ENCODE measurements at places on chromosomes 12 and 14. TPM values are rescaled to one million over a fixed set of nuclear protein-coding genes. Genes with fewer than 3 reads are reported as not detected.

DNA sequence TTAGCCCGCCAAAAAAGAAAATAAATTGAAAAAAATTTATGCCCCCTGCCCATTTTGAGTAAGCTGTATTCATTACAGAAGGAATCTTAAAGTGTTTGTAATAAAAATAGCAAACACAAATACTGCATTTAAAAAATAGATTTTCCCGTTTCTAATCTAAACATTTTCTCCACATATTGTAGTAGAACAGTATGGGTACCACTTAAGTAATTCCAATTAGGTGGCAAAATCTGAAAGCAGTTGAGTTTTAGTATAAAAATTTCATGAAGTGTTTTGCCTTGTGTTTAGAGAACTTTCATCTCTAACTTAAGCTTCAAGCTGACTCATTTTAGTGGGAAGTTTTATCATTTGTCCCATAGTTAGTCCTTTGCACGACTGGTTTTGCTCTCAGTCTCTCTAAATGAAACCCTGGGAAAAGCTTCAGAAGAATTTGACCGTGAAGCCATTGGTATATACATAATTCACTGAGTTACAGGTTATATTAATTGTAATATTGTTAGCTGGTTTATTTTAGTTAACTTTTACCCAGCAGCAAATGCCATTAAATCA, 214.6 kb downstream of the ERC1 start:
- no peak for DNase-seq

DNA sequence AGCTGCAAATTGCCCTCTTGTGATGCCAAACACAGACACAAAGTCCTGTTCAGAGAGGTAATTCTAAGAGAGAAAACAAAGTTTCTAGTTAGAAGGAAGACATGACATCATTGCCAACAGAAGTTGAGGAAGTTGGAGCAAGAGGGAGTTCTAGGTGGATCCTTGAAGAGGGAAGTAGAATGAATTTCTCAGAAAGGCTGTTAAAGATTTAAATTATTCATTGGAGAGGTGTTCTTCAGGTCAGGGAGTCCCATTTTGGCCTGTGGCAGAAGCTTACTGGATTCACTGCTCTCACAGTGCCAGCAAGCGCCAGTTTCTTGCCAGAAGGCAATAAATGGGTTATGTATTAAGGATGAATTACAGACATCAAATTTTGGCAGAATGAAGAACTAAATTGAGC, 15.3 kb downstream of the TSFM start:
- DNase-seq: no peak

- DNase-seq: no peak
Observed at GRCh38 chr12:87140262-87140661, 884.1 kb upstream of the MGAT4C start.

- no peak for DNase-seq
Observed at GRCh38 chr12:109378569-109378968, 30.9 kb downstream of the MYO1H start.

DNA sequence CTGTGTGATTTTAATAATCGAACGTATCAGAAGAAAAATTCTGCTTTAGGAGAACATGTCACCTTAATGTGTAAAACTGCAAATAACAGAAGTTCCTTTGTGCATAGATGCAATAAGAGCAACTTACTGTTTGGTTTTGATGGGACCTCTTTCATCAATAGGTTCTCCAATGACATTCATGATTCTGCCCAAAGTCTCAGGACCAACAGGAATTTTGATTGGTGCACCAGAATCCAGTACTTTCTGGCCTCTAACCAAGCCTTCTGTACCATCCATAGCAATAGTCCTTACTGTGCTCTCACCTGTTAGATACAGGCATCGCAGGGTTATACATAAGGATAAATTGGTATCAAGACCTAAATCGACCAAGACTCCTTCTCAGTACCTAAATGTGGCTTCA, 1.1 kb downstream of the ATP5F1B start:
- DNase-seq: no peak

- no peak for DNase-seq
Observed at GRCh38 chr14:73759183-73759713, 45.1 kb upstream of the PNMA1 start.

DNA sequence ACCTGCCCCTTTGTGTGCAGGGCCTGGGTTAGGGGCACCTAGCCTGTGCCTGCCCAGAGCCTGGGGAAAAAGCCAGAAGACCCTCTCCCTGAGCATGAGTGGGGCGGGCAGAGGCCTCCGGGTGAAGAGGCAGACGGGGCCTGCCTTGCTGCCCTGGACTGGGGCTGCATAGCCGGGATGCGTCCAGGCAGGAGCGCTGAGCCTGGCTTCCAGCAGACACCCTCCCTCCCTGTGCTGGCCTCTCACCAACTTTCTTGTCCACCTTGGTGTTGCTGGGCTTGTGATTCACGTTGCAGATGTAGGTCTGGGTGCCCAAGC, 216.1 kb downstream of the TMEM121 start:
- no peak for DNase-seq

- DNase-seq: peak; percentile 85
Observed at GRCh38 chr12:123971770-123972456, 718 bp downstream of the CCDC92 start.

- DNase-seq: no peak
Observed at GRCh38 chr12:118982984-118983761, 1.8 kb downstream of the SRRM4 start.

GRCh38 chr14:93395231-93395630, 35.5 kb upstream of the UNC79 start:
- no peak for DNase-seq

DNA sequence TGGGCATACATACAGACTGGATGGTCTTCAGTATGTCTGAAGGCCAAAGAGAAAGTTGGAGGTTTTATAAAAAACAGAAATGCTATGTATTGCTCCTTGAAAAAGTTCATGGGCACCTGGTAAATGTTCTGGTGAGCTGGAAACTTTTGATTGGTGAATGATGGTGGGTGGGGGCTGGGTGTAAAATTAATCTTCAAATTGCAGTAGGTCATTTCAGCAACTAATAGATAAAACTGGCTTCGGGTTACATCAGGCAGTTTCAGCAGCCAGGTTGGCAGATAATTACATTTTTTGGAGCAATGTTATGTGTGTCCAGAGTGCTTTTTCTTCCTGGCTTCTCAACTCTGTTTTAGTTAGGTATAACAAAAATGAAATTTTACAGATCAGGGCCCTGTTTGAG, 35.3 kb downstream of the SDR9C7 start:
- no peak for DNase-seq

DNA sequence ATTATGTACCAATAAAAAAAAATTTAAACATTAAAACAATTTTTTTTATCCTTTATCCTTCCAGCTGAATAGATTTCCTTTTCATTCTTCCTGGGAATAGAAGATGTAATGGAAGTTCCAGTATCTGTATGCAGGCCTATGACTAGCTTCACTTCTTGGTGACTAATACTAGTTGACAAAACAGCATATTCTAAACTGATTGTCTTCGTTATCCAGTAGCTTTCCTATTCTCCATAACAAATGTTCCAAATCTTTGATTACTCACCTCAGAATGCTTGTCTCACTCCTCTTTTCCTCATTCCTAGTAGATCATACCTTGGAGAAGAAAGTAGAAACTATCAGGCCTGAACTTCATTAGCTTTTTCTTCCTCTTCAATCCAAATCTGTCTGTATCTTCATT, 70.7 kb downstream of the PLEKHA5 start:
- DNase-seq: no peak

- DNase-seq: no peak
Observed at GRCh38 chr14:61536661-61537562, 158.4 kb upstream of the HIF1A start.

DNA sequence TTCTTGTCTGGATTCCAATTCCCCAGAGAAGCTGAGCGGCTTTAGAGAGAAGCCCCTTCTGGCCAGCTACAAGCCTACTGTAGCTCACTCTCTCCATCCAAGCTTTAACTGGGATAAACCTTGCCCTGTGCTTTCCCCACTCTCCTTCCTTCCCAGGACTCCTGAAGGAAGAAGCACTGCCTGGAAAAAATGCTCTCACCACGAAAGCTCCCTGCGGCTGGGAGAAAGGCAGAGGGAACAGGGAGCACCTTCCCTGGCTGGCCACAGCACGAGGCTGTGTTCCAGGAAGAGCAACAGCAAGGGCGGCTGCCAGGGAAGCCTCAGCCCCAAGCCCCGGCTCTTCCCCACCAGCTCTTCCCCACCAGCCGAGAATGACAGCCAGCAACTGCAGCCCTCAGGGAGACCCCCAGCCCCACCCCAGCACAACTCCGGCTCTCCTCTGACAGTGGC, 40.8 kb upstream of the PNMA1 start:
- DNase-seq: no peak

DNA sequence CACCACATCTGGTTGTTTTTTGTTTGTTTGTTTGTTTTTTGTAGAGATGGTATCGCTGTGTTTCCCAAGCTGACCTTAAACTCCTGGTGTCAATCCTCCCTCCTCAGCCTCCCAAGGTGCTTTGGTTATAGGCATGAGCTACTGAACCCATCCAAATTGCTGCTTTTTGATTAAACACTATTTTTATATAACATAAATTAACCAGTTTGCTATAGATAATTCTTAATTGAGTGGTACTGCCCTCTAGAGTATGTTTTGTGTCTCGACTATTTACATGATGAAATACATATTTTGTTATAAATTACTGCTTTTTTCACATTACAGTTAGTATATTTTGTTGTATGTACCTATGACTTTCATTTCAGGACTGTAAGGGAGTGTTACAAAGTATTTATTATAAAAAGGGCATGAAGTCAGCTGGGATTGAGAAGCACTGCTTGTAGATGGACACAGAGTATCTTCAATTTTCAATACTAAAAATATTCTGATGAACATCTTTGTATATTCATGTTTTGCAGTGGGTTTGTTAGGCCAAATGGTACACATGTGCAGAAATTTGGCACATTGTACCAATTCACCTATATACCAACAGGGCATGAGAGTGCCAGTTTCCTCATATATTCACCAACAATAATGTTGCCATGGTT, 14.9 kb upstream of the SCAF11 start:
- no peak for DNase-seq

- DNase-seq: no peak
Observed at GRCh38 chr12:6981152-6982052, 10.7 kb downstream of the EMG1 start.

- no peak for DNase-seq
Observed at GRCh38 chr14:37232907-37233481, 35.3 kb downstream of the MIPOL1 start.

DNA sequence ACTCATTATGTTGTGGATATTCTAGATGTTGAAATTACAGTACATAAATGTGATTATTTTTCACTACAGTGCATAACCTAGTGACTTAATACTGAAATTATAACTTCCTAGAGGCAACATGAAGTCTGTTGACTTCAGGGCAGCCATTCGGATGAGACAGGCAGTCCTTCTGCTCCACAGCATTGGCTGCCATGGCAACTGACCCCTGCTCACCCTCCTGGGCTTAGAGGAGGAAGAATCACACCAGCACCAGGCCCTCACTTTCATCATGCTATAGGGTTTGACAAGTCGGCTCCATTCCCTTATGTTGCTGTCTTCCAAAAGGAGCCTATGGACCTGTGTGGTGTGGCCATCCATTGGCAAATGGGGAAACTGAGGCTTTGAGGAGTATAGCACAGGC, 233.5 kb upstream of the TMEM132C start:
- no peak for DNase-seq

DPF3 gene
- polyA plus RNA-seq: not detected

RIMBP2 gene
- 0.52 TPM for polyA plus RNA-seq

PAPLN gene
- polyA plus RNA-seq: 25.6 TPM

GRIN2B gene
- polyA plus RNA-seq: 0.86 TPM

C3AR1 gene
- not detected for polyA plus RNA-seq

WNT5B gene
- 1.2 TPM for polyA plus RNA-seq

LRCOL1 gene
- polyA plus RNA-seq: not detected

B4GALNT3 gene
- polyA plus RNA-seq: 14.9 TPM

NRXN3 gene
- 2.6 TPM for polyA plus RNA-seq

CARMIL3 gene
- polyA plus RNA-seq: 7.8 TPM

Measured in H1 (cell line).